AG04450 (cell line): ENCODE measurements at places on chromosomes 1 and 21.

DNA sequence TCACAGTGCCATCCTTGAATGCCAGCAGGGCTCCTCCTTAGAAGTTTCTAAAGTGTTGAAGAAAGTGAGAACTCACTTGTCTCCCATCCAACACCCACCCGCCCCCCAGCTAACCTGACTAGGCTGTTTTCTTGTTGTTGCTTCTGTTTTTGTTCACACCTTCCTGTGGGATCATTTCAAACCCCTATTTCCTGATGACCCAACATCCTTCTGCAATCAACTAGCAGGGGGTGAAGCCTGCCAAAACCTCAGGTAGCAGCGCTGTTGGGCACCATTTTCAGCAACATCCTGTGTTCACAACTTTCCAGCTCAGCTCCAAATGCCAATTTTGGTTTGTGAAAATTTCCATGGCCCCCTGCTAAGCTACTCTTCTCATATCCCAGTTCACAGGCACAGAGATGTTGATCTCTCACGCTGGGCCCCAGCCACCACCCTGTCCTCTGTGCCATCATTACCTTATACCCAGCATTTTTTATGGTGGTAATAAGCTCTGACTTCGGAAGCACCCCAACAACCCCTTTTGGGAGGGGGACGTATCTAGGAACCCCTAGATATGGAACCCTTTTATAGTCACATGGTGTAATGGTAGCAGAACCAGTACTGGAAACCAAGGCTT lies 41.4 kb downstream of the CDC7 start:
- no peak for DNase-seq

- no peak for DNase-seq
These were observed 85.7 kb downstream of the NENF start for GRCh38 chr1:212518188-212519054.

- DNase-seq = no peak
These were observed 11.0 kb upstream of the RIMS3 start for GRCh38 chr1:40676501-40676900.

DNA sequence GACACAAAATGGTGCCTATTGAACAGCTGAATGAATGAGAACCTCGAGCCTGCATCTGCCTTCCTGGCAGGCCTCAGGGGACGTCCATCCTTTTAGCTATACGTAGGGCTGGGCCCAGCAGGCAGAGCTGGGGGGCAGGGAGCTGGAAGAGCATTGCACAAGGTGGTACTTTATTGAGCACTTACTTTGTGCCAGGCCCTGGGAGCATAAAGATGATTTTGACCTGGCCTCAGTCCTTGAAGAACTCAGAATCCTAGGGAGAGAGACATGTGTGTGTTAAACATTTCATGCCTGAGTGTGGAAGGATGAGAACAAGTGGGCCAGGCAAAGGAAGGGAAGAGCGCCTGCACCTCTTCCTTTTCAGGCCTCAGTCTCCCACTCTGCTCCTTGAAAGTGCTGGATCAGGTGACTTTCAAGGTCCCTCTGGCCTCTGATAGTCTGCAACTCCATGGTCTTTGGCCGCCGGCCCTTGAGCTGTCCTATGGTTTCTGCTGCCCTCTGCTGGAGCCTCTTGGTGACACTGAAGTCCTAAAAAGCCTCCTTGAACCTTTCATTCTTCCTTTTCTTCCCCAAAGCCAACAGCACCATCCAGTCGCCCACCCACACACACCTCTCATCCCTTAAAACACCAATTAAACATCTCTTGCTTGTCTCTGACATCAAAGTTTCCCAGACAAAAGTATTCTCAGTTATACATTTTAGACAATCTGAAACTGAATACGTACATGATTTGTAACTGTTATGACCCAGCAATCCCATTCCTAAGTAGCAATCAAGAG lies 3.5 kb upstream of the PEAR1 start:
- peak; percentile 49 for DNase-seq

DNA sequence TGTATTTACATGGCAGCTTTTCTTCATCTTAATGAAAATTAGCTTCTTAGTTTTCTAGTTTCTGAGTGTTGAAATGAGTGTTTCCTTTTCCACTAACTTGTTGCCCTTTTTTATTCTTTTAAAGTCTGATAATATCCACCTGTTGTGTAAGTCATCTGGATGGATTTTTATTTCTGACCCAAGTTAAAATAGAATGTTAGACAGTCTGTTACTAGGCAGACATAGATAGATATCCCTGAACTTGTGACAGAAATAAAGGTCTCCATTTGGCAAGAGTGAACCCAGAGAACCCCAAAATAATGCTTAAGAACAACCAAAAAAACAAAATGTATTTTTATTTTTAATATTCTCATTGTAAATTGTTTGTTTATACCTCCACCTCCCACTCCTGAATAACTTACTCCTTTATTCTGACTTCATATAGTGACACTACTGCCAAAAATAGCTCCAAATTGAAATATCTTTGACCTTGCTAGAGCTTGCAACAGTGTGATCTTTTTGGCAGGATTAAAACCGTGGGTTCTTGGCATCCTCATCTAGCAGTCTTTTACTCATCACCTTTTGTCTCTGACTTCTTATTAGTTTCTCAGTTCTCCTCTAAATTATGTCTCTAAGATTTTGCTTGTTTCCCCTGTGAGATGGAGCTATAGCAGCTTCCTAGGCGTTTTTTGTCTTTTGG lies 26.9 kb upstream of the SH3D21 start:
- no peak for DNase-seq

GRCh38 chr1:206690516-206690915 lies 5.8 kb downstream of the MAPKAPK2 start:
- no peak for DNase-seq

DNA sequence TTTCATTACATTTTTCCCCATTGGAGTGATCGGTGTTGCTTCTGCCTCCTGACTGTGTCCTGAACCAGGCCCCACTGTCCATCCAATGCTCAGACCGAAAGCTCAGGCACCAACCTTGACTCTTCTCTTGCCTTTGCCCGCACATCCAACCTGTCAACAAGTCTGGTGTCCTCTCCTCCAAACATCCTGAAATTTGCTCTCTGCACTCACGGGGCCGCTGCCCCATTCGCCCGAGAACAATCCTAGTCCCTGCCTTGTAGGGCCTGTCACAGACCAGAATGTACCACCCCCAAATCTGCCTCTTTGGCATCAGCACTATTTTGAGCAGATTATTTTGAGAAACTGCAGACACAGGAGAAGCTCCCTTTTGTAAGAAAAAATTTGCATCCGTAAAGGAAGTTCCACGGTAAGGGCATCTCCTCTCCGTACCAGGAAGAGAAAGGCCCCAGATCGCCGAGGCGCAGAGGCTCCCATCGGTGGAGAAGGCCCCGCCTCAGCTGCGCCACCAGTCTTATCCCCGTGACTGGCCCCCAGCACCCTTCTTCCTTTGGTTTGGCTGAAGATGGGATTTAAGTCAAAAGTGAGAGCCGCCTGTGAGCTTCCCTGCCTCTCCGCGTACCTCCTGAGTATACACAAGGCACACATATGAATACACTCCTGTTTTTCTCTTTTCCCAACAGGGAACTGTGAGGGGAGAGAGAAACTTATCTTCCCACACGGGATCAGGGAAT lies 7.1 kb downstream of the MORN1 start:
- no peak for DNase-seq

DNA sequence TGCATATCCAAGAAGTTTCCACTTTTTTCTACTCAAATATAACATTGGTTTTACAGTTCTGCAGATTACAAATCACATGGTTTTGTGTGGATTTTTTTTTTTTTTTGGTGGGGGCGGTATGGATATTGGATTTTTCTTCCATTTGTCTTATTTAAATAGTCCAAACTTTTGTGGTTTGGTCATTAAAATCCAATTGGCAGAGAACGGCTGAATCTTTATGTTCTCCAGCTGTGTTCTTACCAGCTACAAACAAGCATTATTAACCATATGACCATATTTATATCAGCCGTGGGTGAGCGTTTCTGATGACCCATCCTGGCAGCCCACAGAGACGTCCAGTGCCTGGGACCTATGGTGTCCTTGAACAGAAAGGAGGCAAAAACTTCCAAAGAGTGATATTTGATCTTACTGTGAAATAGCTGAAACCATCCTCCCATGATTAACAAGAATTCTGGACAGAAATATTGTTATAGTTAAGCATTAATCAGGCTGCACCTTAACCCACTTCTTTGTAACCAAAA lies 200.4 kb downstream of the LYPLAL1 start:
- DNase-seq = peak; percentile 21

GRCh38 chr1:92399076-92399475 lies 87.6 kb downstream of the GFI1 start:
- no peak for DNase-seq

GRCh38 chr1:37557402-37557801 lies 662 bp downstream of the DNALI1 start:
- no peak for DNase-seq

- DNase-seq = no peak
These were observed 128.3 kb downstream of the NRDC start for GRCh38 chr1:51750218-51750617.

DNA sequence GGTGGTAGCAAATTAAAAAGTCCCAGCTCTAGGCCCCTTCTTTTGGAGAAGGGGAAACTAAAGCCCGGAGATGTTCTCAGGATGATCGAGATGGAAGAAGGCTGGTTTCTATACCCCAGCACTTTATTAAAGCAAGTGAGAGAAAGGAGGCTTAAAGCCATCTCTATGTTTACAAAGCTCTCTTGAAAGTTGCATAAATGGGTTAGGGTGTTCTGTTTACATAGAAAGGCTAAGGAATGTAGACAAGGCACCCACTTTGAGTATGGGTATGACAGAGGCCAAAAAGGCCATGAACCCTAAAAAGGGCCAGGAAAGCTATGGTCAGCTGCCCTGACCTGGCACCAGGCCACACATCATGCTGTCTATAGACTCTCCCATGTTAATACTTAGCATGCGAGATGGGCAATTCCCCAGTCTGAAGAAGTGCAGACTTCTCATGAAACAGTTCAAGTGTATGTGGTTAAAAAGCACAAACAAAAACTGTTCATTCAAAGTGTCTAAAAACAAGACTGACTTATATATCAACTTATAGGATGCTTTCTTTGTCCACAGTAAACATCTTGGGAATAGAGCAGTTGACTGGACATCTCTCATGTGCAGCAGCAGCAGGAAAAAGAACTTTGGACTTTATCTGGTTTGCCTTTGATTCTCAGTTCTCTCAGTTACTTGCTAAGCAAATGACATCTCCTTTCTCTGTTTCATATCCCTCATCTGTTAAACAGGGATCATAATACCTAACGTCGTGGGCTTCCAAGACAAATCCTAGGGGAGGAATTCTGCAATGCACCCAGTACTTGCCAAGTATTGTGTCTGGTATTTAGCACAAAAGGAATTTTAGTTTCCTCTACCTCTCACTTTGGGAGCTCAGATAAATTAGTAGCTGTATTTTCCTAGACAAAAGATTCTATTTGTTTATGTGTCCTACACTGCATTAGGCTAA lies 521.6 kb downstream of the PLPP3 start:
- DNase-seq = no peak

- no peak for DNase-seq
These were observed 112.0 kb upstream of the LRRC7 start for GRCh38 chr1:69455718-69456117.

DNA sequence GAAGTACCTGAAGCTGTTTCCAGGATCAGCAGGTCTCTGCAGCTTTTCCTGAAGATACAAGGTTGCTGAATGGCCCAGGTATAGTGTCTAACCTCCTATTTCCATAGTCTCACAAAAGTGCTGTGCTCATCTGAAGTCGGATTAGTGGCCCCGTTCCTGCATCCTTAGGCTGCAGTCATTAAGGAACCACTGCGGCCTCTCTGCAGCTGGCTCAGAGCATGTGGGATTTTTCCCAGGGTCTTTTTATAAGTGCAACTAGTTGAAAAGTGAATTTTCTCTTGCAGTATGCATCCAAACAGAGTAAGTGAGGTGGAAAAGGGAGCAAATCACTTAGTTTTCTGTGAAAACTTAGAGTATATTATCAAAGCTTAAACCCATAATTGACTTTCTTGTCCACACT lies 565.3 kb upstream of the NEGR1 start:
- DNase-seq = no peak

GRCh38 chr1:32361674-32362473 lies 411 bp downstream of the FAM229A start:
- no peak for DNase-seq

DNA sequence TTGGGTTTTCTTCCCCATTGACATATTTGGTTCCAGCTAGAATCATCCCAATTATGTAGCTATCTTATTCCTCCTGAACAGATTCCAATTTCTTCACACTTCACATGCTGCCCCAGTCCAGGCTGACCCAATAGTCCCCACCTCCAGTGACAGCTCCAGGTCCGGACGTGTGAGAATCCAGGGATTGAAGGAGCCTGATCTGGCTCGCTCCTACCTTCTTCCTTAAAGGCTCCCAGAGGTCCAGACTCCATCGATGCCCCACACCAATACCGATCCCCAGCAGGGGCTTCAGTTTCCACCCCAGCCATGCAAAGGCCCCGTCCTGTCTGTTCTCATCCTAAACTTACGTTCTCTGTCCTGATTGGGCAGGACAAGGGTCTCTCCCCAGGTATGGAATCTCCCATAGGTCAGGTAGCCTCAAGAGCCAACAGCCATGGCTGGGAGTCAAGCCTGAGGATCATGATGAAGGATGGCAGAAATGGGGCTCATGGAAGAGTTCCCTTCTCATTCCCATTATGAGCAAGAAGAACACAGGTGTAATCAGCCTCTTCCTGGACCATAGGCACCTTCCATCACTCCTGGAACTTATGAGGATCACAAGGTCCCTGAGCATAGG lies 20.4 kb upstream of the SLAMF9 start:
- DNase-seq = no peak

DNA sequence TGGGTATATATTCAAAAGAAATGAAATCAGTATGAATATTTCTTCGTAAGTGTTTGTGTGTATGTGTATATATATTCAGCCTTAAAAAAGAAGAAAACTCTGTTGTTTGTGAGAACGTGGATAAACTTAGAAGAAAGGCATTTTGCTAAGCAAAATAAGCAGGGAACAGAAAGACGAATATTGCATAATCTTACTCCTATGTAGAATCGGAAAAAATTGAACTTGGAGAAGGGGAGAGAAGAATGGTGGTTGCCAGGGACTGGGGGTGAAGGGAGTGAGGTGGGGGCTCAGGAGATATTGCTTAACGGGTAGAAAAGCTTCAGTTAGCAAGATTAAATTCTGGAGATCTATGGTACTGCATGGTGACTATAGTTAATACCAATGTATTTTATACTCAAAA lies 40.3 kb upstream of the NEK7 start:
- DNase-seq = no peak

- DNase-seq = no peak
These were observed 113.7 kb downstream of the PTPRU start for GRCh38 chr1:29349871-29350491.

DNA sequence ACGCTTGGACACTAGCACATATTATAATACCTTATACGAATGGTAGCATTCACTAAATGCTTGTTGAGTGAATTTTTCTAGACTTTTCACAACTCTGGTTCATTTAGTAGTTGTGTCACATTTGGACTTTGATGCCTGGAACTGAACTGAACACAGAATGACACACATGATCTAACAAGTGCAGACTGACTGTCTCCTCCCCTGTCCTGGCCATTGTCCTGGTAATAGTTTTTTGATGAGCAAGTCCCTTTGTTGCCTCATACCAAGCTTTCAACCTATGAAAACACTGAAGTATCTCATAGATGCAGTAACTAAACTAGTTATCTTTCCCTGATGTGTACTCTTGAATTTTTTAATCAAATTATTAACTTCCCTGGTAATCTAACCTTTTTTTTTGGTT lies 66.4 kb downstream of the LRRC8D start:
- no peak for DNase-seq

GRCh38 chr1:198605406-198605805 lies 33.4 kb upstream of the PTPRC start:
- DNase-seq = no peak

- peak; percentile 27 for DNase-seq
These were observed 36.5 kb downstream of the MCOLN2 start for GRCh38 chr1:84960371-84960770.
